ENCODE measurements at places on chromosomes 2 and 18.
A peak's percentile ranks its signal among the peaks of the same experiment; 100 is the strongest.

DNA sequence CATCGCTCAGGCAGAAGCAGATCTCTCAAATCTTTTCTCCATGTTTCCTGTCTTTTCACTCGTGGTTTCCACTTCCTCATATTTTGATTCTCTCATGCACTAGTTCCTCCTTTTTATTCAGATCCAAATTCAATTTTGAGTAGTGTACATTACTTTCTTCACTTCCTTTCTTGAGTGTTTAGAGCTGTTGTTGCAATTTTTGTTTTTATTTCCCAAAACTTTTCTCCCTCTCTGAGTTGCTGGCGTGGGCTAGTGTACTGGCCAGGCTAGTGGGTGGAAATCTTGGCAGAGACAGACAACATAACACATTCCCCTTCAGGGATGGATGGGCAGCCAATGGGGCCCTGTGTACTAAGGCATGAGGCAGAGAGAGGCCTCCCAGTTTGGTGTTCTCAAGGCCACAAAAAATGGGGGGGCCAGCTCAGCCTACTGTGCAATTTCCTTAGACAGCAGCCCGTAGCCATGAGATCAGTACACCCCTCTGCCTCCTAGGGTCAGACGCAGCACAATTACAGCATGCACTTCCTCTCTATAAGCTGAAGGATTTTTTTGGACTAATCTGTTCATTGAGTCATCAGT is 145.1 kb upstream of the PID1 start:
- no peak for DNase-seq

DNA sequence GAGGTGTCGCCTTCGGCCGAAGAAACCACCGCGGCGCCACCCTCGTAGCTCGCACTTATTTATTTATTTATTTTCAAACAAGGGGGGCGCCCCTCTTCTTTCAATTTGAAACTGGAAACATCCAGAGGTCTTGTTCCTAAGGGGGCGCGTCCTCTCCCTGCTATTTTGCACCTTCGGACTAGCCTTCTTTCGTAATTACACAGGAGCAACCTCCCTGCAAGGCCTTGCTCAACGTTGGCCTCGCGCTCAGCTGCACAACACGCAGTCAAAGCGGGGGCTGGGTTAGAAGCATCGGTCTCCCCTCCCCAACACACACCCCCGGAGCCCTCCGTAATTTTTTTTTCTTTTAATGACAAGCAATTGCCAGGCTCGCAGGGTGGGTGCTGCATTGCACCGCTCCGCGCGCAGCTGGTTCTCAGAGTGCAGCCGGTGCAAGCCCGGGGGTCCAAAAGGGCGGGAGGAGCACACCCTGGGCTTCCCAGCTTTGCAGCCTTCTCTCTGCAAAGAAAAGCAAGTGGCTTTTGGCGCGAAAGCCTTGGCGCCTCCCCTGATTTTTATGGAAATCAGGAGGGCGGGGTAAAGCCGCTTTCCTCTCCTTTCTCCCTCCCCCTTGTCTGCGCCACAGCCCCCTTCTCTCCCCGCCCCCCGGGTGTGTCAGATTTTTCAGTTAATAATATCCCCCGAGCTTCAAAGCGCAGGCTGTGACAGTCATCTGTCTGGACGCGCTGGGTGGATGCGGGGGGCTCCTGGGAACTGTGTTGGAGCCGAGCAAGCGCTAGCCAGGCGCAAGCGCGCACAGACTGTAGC is at the start of gene MYCN:
Gene MYCN, plus strand, starts transcription at position 697 of the 807 bp plus-strand sequence. CDS start 1,515 bp downstream, outside the sequence.
- DNase-seq = peak; percentile 98

GRCh38 chr2:60309336-60309735 is 244.1 kb downstream of the BCL11A start:
- no peak for DNase-seq

DNA sequence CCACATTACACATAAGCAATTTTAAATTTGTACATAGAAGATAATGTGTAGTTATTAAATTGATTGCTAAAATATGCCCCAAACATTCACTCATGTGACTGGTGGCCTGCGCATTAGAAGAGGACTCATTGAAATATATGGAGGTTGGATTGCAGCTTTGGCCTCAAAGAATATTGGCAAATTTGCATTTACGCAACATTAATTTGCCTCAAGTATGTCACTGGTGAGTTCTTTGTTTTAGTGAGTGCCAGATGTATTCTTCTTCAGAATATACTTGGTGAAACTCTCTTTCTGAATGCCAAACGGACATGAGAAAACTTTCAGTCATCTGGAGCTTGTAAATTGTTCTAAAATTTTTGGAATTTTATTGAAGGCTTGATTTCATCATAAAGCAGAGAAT is 5.9 kb upstream of the EFEMP1 start:
- DNase-seq = no peak

DNA sequence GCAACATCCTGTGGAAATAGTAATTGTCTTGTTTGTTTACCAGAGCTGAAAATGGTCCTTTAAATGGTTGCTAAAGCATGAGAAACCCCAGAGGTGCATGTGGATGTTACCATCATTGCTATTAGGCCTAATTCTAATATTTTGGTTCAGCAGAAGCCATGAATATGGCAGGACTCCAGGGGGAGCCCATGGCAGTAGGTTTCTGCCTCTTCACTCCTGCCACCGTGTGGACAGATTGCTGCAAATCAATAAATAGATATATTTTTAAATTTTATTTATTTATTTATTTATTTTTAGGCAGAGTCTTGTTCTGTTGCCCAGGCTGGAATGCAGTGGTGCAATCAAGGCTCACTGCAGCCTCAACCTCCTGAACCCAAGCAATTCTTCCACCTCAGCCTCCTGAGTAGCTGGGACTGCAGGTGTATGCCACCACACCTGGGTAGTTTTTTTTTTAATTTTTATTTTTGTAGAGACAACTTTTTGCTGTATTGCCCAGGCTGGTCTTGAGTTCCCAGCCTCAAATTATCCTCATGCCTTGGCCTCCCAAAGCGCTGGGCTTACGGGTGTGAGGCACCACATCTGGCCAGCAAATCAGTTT is 54.9 kb upstream of the CAPN13 start:
- DNase-seq = peak; percentile 78

- DNase-seq = no peak
Measured at GRCh38 chr2:196635156-196635555, 4.4 kb upstream of the CCDC150 start.

- no peak for DNase-seq
Measured at GRCh38 chr2:1652034-1652790, 92.1 kb downstream of the PXDN start.

- DNase-seq = no peak
Measured at GRCh38 chr2:148721520-148721931, 77.0 kb downstream of the EPC2 start.

DNA sequence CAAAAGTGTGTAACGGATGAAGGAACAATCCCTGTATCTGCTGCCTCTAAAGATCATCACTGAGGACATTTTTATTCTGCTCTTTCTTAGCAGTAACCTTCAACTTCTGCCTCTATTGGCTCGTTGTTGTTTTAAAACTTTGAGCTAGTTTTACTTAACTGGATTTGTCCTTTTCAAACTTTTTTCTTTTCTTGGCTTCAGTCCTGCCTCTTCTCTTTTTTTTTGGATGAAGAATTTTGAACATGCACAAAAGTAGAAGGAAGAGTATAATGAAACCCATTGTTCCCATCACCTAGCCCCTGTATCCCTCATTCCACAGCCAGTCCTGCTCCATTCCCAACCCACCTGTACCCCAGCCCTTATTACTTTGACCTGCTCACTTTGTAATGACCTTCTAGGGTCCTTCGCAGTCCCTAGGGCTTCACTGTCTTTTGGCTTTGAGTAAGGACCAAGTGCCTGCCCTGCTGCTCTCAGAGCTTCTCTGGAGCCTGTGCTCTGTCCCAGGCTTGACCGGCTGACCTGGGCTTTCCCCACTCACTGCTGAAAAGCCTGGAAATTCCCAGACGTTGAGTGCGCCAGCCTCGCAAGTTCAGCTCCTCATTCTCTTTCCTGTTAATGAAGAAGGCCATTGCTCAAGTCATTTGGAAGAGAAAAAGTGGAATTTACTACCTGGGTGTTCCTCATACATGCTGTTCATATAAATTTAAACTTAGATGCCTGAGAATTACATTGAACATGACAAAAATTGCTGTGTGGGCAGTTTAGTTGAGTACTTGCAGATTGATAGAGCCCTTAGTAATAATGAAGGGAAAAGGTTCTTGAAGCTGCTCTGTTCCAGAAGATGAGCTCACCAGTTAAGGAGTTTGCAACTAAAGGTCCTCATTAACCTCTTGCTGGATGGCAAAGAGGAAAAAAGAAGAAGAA is 149.3 kb upstream of the ALPP start:
- peak; percentile 39 for DNase-seq

- DNase-seq = peak; percentile 84
Measured at GRCh38 chr2:63849381-63850203, 7.9 kb downstream of the UGP2 start.

- DNase-seq = no peak
Measured at GRCh38 chr2:240322991-240323390, 112.5 kb upstream of the GPC1 start.

DNA sequence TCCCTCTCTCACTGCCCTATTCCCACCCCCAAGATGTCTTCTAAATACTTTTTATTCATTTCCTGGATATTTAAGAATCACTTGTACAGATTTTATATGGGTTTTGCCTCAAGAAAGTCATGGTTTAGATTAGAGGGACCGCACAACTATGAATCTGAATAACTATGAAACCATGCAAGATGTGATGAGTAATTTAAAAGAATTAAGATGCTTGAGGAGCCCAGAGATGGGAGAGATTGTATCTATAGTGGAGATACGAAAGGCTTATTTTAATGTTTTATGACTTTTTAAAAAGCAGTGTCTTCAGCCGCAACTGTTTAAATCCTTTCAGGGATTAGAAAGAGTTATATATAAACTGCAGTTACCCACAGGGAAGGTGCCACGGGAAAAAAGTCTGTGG is 324.1 kb downstream of the LPIN1 start:
- DNase-seq = no peak

DNA sequence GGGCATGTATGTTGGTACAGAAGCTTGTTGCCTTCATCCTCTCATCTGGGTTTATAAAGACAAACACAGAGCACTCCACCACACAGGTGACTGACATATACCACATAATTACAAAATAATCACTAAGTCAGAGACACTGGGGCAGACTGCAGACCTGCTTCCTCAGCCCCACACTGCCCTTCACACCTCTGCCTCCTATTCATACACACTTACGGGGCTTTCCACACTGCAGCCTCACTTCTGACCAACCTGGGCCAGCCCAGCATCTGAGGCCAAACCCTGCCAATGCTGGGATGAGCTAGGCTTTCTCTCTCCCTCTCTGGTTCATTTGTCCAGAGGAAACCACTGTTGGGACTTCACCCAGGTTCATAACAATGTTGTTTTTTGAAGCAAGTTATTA is 4.5 kb downstream of the EMX1 start:
- DNase-seq = no peak
